K562 (cell line): ENCODE measurements at places on chromosomes 1 and 21.

- no peak for DNase-seq
Observed at GRCh38 chr1:169650551-169650950, 20.6 kb upstream of the SELP start.

GRCh38 chr1:198674009-198674408 is 35.2 kb downstream of the PTPRC start:
- DNase-seq = no peak

DNA sequence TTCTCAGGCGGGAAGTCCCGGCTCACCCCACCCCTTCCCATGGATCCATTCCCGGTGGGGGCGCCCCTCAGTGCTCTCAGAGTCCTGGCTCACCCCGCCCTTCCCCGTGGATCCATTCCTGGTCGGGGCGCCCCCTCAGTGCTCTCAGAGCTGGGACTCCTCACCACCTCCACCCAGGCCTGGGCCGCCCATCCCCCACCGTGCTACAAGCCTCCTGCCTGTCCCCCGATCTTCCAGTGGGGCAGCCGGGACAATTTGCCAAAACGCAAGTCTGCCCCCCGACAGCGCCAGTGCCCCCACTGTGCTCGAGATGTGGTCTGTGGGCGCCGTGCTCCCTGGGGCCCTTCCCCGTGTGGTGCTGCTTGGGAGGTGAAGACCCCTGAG is 23.2 kb upstream of the PLCH2 start:
- DNase-seq = no peak

GRCh38 chr1:159933347-159933746 is 8.0 kb upstream of the TAGLN2 start:
- no peak for DNase-seq

DNA sequence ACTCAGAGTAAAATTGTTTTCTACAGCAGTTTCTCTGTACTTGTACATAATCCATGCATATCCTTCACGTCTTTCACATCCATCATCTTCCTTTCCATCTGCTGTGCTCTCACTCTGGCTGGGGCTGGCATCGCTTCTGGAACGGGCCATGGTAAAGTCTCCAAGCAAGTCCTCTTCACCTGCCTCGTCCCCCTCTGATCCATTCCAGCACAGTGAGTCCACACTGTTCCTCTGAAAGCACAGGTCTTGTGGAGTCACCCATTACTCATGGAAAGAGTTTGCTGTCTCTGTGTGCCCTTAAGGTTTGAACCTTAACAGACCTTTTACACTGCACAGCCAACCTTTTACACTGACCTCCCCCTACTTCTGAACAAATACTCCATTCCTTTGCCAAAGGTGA is 313.6 kb downstream of the ASTN1 start:
- no peak for DNase-seq

- no peak for DNase-seq
Observed at GRCh38 chr1:84387480-84388163, 10.7 kb upstream of the DNASE2B start.

GRCh38 chr1:226549937-226550671 is 1.5 kb downstream of the STUM start:
- DNase-seq = peak; percentile 49

- no peak for DNase-seq
Observed at GRCh38 chr1:51842261-51842660, 36.3 kb downstream of the NRDC start.

DNA sequence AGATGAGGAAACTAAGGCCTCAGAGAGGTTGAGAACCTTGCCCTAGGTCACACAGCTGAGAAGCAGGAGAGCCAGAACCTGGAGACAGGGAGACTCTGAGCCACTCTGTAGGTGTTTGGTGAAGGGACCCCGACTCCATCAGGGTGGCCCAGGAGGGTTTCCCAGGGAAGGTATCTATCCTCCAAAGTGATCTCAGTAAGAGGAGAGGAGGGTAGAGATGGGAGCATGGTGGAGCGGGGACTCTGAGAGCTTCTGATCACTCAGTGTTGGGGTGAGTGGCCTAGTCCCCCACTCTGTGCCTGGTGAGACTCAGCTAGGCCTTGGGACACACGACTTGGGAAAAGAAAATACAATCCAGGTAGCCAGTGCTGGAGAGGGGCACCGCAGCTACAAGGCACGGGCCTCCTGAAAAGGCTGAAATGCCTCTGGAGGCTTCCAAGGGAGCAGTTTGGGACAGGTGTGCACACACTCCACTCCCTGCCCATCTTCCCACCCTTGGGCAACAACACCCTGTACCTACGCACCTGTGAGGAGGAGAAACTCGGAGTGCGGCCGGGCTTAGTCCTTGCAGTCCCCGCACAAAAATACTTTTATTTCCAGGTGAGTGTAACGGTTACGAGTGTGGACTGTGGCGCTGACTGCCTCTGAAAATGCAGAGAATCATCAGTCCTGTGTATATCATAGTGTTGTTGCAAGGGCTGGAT is 80.8 kb downstream of the CAMK2N1 start:
- no peak for DNase-seq

DNA sequence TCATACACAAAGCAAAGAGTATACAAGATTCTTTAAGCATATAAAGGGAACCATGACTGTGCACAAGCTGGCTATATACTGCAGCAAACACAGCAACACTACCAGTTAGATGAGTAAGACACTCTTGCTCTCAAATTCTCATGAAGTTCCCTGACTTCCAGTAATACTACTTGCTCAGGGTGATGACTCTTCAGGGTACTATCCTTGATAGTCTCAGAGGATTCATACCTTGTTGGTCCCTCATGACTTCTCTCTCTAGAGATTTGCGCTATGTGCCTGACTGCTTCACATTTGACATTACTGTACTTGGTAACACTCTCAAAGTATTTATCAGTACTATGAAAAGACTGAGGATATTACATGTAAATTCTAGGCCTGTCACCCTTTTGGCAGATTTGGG is 159.8 kb upstream of the ZRANB2 start:
- no peak for DNase-seq

DNA sequence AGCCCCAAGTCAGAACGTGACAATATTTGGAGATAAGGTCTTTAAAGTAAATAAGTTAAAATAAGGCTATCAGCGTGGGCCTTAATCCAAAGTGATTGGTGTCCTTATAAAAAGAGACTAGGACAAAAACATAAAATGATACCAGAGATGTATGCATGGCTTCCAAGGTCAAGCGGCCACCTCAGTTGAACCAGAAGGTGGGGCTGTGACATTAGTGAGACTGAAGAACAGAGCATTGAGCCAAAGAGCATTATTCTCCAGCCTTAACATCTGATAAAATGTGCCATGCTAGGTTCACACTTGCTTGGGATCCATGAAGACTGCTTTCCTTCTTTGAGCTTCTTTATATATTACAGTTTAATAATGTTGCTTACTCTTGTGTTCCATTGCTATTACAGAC is 554.6 kb downstream of the PLA2G4A start:
- DNase-seq = no peak

- no peak for DNase-seq
Observed at GRCh38 chr1:178530037-178530402, 17.1 kb downstream of the TEX35 start.

DNA sequence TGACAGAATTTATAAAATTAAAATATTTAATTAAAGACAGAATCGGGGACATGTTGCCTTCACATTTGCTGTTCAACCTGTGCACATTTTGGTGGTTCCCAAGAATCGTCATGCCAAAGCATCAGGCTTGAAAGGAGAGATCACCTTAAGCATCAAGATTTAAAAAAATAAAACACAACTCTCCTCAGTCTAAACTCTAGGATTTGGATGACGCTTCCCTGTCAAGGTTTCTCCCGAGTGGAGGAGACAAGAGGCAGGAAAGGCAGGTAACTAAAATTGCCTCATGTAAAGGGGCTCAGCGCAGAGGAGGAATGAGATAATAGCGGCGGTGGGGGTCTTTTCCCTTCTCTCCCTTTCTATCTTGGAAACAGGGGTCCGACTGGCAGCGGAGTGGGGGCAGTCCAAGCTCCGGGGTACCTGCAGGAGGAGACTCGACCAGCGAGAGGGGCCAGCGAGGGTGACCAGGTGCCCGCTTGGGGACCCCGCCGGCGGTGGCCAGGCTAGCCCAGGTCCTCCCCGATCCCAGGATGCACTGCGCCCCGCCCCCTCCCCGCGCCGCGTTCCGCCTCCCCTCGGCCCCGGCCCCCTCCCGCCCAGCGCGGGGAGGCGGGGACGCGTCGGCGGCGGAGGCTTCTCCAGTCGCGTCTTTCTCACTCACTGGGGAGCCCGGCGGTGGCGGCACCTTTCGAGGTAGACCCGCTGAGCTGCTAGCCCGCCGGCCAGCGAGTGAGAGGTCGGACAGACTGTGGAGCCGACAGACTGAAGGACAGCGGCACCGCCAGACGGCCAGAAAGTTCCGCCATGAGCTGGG is at the start of gene FNBP1L:
TSS of gene FNBP1L (plus strand) at position 638 of the 811 bp plus-strand sequence. CDS start at position 802, 164 bp downstream.
- peak; percentile 92 for DNase-seq

- DNase-seq = no peak
Observed at GRCh38 chr1:63269571-63269970, 52.8 kb upstream of the FOXD3 start.

DNA sequence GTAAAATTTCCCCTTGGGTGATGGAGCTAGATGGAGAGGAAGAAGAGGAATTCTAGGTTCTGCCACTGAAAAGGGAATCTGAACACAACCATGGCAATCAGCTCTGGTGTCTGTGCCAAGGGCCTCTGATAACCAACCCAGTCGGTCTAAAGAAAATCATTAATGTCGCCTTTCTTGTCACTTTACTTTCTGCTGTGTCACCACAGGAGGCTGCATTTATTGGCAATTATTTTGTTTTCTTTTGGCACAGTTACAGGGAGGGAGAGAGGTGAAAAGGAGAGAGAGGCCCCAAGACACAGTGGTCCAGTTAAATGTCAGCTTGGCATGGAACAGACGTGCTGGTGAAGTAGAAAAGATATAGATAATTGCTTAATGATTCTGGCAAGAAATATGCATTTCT is 287.0 kb downstream of the ASTN1 start:
- no peak for DNase-seq

DNA sequence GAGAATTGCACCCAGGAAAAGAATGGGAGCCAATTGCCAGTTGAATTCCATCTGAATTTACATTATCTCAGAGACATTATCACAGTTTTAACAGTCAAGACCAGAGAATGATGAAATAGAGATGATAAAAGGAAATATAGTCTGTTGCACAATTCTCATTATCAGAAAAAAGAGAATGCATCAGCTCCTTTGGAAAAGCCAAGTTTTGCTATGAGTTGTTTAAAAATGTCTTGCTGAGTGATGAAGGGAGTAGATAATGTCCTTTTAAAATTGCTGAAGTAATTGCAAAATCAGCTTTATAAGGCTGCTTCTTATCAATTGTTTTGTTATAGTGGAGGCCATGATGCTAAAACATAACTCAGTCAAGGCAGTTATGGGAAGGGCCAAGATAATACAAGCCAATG is 37.9 kb upstream of the EEIG2 start:
- DNase-seq = no peak

DNA sequence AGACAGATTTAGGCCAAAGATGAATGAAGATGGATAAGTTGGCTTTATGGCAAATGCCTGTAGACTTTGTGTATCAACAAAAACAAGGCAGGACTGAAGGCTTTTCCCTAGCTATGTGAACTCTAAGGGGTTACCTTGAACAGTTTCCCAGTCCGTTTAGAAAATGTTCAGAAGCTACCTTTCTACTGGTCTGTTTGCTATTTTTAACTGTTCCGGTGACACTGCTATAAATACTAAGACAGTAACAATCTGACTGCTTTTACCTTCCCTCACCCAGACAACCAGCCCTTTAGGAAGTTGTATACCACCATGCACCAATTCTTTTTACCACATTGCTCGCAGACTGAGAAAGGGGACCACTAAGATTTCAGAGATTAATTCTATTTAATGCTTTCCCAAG is 102.2 kb downstream of the PHTF1 start:
- no peak for DNase-seq

- peak; percentile 30 for DNase-seq
Observed at GRCh38 chr1:88608139-88608943, 75.7 kb upstream of the PKN2 start.

DNA sequence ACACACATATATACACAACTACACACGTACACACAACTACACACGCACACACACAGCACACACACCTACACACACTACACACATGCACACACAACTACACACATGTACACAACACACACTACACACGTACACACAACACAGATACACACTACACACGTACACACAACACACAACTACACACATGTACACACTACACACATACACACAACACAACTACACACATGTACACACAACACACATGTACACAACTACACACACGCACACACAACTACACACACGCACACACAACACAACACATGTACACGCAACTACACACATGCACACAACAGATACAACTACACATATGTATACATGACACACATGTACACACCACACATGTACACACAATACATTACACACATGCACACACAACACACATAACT is 318.1 kb downstream of the CAMTA1 start:
- DNase-seq = no peak

DNA sequence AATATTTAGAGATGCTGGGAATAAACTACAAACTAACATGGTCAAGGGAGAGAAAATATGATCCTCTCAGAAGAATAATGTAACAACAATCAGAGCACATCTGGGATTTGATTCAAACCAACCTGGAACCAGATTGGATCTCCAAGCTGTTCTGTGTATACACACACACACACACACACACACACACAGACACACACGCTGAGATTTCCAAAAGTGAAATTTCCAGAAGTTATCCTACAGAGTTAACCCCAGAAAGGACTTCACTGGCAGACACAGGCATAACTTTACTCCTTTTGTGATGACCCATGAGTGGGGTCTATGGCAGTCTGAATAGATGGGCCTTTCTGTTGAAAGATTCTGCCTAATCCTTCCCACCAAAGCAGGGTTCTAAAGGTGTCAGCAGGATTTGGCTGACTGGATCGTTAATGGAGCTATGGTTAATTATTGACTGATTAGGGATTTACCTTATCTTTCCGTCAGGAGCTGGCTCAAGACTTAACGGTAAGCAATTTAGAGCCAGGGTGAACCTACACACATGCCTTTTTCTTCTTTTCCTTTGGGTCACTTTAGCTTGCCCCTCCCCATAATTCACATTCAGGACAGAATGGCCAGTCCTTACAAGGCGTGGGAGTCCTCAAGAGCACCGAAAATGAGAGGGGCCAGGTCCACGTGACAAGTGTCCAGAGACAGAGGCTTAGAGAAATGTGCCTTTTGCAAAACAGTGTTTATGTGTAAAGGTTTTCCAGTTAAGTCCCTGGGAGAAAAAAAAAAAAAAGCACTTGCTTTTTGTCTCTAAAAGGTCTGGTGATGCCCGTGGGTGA is 10.9 kb upstream of the PROX1 start:
- no peak for DNase-seq

- peak; percentile 63 for DNase-seq
Observed at GRCh38 chr1:115647047-115647446, 5.3 kb downstream of the VANGL1 start.

- no peak for DNase-seq
Observed at GRCh38 chr1:155651861-155652661, 36.5 kb downstream of the YY1AP1 start.

DNA sequence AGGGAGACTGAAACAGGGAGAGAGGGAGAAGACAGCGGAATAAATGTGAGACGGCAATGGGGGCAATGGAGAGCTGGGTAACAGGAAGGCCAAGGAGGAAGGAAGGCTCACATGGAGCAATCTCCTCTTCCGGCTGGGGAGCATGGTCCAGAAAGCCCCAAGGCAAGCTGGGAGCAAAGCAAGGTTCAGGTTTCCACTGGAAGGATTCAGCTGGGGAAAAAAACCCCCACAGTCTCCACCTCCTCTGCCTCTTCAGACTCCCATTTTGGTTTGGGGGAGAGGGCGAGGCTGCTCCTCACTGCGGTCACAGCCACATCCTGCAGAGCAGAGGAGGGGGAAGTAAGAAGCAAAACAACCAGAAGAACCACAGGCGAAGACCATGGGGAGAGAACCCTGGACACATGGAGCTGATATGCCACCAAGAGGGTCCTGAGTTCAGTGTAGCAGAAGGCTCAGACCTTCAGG is 650 bp downstream of the TNFAIP8L2 start:
- no peak for DNase-seq

GRCh38 chr1:30520476-30520875 is 202.9 kb downstream of the MATN1 start:
- no peak for DNase-seq
